Left colon (tissue), 2 donors: ENCODE measurements at places on chromosomes 7 and 10.

- DNase-seq: no peak
These were observed 2.6 kb downstream of the STK31 start for GRCh38 chr7:23712368-23713284.

DNA sequence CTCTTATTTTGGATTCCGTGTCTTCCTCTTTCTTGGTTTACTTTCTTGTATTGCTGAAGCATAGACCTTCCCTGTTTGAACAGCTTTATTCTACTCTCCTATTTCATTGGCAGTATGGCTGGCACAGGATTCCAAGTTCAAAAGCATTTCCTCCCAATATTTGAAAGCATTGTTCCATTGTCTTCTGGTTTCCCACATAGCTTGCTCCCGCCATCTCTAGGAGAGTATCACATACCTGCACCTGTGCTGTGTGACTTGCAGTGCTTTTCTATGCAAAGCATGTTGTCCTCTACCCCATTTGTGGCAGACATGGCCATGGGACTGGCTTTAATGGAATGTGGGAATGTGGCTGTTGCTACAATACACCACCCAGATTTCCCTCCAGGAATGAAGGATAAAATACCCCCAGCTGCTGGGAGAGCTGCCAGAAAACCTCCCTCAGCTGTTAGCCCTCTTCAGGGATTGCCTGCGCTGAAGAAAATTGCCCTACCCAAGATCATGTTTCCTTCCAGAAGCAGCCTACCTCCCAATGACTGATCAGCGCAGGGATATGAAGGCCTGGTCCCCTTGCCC is 6.9 kb upstream of the MYOF start:
- DNase-seq: no peak

- no peak for DNase-seq
These were observed 55.3 kb downstream of the C7orf25 start for GRCh38 chr7:42856605-42856987.

- no peak for DNase-seq
These were observed 8.7 kb upstream of the ESYT2 start for GRCh38 chr7:158837790-158838637.

GRCh38 chr7:46286356-46286755 is 365.3 kb upstream of the IGFBP3 start:
- DNase-seq: no peak
